ENCODE measurements at places on chromosomes 2 and 18.

- DNase-seq: no peak
Measured at GRCh38 chr2:105796791-105797190, 52.1 kb downstream of the NCK2 start.

- no peak for DNase-seq
Measured at GRCh38 chr2:69604026-69604678, 39.4 kb downstream of the AAK1 start.

GRCh38 chr2:63866009-63866709, 24.5 kb downstream of the UGP2 start:
- DNase-seq: no peak

DNA sequence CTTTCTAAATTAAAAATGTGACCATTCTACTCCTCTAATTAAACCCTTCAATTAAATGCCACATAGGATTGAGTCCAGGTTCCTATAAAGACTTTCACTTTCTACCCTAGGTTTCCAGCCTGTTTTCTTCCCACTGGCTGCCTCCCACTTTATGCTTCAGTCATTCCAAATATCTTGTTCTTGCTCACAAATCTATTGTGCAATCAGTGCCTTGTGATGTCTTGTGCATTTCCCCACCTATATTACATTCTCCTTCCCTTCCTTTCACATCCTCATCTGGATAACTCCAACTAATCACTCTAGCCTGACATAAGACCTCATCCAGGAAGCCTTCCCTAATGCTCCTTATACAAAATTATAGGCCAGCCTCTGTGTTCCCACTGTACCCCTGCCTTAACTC, 281.7 kb upstream of the LRATD1 start:
- no peak for DNase-seq

- DNase-seq: no peak
Measured at GRCh38 chr2:1636791-1637415, 107.4 kb downstream of the PXDN start.

- no peak for DNase-seq
Measured at GRCh38 chr2:205103699-205104098, 558.4 kb downstream of the PARD3B start.

GRCh38 chr18:80175451-80176204, 66.6 kb downstream of the ADNP2 start:
- no peak for DNase-seq

DNA sequence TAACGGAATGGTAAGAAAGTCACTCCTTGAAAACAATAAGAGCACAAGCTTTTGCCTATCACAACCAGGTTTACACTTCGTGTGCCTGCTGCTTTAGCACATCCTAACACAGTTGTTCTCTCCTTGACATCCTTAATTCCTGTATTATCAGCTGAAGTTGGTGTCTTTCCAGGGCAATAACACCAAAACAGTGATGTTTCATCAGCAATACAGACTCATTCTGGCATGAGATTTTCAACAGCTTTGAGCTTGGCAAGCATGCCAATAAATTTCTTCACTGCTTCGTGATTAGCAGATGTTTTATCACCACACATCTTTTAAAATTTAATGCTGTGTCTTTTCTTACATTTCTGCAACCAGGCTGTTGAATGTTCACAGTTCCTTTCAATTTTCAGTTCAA, 148.4 kb downstream of the EIPR1 start:
- DNase-seq: no peak

GRCh38 chr2:168790226-168790902, 12.1 kb upstream of the NOSTRIN start:
- DNase-seq: no peak

Measured in activated naive CD8-positive, alpha-beta T cell treated with anti-CD3 and anti-CD28 coated beads, Interleukin-2, amount 50 U/mL, for 16 hours (primary cell).